B cell (primary cell): ENCODE measurements at places on chromosomes 7 and 10. TPM values are rescaled to one million over a fixed set of nuclear protein-coding genes. Genes with fewer than 3 reads are reported as not detected.

GRCh38 chr10:118798231-118798662 is 43.5 kb upstream of the CACUL1 start:
- H3K4me3 ChIP-seq, result no peak overlapping the region
- H3K36me3 ChIP-seq, result no peaks in the 10 kb centered on the region
- H3K27me3 ChIP-seq, result no peaks in the 10 kb centered on the region
- H3K4me1 ChIP-seq, result no peaks in the 10 kb centered on the region

Gene SUN1
- 187 and 198 TPM in 2 replicates for total RNA-seq

DNA sequence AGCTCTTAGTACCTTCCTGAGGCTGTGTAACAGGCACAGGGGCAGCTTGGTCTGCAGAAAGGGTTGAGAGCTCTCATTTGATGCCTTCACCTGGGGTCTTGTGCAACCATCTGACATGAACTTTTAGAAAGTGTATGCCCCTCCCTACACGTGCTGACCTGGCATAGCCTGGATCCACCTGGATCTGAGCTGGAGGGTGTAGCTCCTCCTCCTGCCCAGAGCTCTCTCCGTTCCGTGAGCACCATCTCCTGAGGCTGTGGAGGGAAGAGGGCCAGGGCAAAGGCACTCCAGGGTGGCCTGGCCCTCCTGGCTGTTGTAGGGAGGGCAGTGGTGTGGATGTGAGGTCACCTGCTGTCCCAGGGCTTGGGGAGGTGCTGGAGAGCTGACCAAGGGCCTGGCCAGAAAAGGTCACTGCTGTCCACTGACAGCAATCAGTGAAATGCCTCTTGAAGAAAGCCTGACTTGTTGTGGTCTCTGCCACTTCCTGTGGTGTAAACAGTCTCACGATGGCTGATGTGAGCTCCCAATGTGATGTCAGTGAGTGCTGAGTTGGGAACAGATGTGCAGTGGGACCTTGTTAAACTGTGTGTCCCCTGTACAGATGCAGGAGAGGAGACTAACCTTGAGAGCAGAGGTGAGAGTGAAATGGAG is 23.0 kb downstream of the AMZ1 start:
- peak overlapping the region; percentile 95 for H3K27ac ChIP-seq
- H3K4me3 ChIP-seq, result no peak overlapping the region
- no peaks in the 10 kb centered on the region for H3K27me3 ChIP-seq
- H3K36me3 ChIP-seq, result no peaks in the 10 kb centered on the region

- no peak for DNase-seq
- no peak overlapping the region for H3K27ac ChIP-seq
- H3K27me3 ChIP-seq, result no peaks in the 10 kb centered on the region
- no peak overlapping the region for H3K4me3 ChIP-seq
- no peaks in the 10 kb centered on the region for H3K36me3 ChIP-seq
These were observed 9.6 kb downstream of the GDF10 start for GRCh38 chr10:47309408-47310089.

GRCh38 chr7:18457832-18458231 is 37.7 kb upstream of the HDAC9 start:
- H3K4me3 ChIP-seq, result no peak overlapping the region
- no peak overlapping the region for H3K27ac ChIP-seq

- H3K4me3 ChIP-seq, result no peak overlapping the region
- DNase-seq, result no peak
- H3K36me3 ChIP-seq, result no peaks in the 10 kb centered on the region
These were observed 7.0 kb upstream of the FUOM start for GRCh38 chr10:133364645-133365431.

GRCh38 chr7:137893143-137893742 is 46.5 kb upstream of the DGKI start:
- no peak overlapping the region for H3K27ac ChIP-seq
- no peak for DNase-seq
- H3K27me3 ChIP-seq, result no peaks in the 10 kb centered on the region
